Posterior cingulate gyrus (tissue), 11 donors: ENCODE measurements at places on chromosomes 4 and X.

- no peak for DNase-seq
Observed at GRCh38 chrX:64152857-64153256, 52.7 kb downstream of the AMER1 start.

GRCh38 chr4:58600290-58600689 lies 1490.1 kb upstream of the IGFBP7 start:
- no peak for DNase-seq

DNA sequence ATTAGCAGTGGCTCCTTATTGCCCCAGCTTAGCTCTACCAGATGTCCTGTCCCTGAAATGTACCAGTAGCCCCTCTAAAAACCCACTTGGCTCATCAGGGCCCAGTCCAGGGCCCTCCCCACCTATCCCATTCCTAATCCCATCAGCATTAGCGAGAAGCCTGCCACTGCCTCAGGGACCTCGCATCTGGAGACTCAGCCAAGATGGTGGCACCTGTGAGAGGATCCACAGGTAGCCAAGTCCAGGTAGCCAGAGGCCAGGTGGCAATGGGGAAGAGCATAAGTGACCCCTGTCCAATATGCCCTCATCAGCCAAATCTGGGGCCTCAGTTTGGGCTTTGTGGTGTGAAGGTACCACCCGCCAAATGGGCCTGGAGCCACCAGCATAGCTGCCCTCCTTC lies 97.7 kb downstream of the MAMLD1 start:
- no peak for DNase-seq

DNA sequence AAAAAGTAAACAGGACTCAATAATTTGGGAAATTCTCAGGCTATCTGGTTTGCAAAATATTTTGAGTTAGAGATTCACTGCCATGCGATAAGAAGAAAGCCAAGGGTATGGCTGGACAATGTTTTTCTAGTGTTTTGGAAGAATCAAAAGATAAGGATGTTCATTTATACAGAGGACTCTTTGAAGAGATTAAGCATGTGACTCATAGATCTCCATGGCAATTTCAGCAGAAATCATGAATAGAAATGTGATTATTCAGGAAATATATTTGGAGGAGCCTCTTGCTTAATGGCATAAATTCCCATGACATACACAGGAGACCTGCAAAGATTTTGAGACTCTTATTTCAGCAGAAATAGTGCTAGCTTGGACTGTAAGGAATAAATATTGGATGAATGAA lies 16.7 kb upstream of the FRAS1 start:
- DNase-seq: no peak
